ENCODE measurements at places on chromosomes 12 and 14.

GRCh38 chr14:25150934-25151790, 101.2 kb upstream of the STXBP6 start:
- peak; percentile 65 for DNase-seq

DNA sequence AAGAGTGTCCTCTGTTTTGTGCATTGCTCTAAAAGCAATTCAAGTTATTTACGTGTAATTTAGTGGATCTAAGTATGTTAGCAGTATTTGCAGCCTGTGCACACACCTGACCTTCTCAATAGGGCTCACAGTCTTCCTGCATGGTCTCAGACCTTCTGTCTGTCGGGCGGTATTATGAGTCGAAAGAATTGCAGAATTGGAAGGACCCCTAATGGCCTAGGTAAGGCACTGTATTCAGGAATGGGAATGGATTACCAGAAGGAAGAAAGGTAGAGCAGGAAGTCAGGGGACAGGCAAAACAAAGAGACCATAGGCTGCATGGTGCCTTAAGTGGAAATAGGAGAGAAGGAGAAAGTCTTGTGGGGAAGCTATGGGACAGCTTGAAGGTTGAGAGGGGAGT, 341.6 kb downstream of the VRK1 start:
- no peak for DNase-seq

DNA sequence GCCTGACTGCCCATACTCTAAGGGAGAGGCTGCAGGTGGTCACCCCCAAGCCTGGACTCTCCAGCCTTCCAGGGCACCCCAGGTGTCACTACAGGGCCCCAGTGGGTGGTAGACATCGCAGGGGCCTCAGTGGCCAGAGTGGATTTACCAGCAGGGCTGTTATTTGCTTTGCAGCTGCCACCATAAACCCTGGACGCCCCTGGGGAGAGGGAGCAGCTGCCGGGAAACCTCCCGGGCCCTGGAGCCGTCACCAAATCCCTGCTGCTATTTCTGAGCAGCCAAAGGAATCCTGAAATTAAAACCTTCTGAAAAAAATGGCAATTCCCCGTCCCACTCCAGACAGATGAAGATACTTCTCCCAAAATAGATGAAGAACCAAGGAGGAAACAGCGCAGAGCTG, 13.9 kb downstream of the TMEM119 start:
- DNase-seq = peak; percentile 80

DNA sequence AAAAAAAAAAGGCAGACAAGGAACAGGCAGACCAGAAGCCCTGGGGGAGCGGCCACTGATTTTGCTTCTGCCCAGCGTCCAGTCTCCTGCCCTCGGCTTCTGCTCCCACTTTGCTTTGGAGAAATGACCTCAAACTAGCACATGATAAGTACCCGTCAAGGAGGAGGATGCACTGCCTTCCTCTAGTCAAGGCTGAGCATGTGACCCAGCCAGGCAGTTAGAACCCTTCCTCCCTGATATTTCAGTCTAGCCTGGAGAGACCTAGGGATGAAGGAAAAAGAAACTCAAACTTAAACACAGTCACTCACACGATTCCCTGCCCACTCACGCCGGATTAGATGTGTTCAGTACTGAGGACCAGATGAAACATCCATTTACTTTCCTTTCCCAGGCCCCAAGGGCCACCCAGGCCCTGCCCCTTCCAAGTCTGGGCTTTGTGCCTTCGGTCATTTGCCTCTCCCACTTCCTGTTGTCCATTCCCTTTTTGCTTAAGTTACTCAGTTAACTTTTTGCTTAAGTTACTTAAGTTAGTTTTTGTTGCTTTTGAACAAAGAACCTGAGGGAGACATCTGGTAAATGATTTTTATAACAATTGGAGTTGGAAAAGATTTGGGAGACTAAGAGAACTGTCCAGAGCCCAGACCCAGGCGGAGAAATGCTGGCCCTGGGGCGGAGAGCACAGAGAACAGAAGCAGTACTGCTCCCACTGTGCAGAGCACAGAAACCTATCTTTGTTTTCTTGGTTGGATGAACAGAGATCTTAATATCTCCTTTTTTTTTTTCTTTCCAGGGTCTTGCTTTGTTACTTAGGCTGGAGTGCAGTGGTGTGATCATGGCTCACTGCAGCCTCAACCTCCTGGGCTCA, 23.0 kb upstream of the TTC7B start:
- no peak for DNase-seq

DNA sequence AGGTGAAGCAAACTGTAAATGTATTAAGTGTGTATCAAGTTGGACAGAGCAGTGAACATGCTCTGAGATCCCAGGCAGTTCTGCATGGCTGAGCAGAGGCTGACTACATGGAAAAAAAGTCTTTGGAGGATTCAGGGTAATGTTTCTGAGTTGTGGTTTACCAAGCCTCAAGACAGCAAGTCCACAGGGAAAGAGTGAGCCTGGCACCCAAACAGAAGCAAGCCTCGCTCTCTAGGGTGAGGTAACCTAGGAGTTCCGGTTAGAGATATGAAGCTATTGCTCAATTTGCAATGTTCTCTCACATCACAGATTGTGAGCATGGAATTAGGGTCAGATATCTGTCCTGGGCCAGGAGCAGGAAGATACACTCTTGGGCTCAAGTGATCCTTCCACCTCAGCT, 158.6 kb downstream of the MON2 start:
- no peak for DNase-seq

- no peak for DNase-seq
Observed at GRCh38 chr12:104495786-104496185, 39.0 kb downstream of the CHST11 start.

DNA sequence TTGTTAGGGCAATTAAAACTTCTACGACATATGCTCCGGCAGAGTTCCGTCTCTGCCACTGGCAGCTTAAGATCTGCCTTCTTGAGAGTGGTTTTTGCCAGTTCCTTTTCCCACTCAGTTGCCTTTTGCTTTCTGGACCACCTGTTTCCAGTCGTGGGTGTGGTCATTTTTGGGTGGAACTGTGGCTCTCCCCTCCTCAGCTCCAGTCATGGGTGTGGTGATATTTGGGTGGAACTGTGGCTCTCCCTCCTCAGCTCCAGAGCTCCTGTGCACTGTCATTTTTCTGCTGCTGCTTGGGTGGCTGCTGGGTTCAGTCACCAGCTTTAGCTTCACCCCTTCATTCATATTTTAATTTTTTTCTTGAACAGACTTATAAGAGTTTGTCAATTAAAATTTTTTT, 25.3 kb downstream of the WDR20 start:
- no peak for DNase-seq

GRCh38 chr12:52204095-52204930, 12.5 kb upstream of the KRT80 start:
- DNase-seq = peak; percentile 28

DNA sequence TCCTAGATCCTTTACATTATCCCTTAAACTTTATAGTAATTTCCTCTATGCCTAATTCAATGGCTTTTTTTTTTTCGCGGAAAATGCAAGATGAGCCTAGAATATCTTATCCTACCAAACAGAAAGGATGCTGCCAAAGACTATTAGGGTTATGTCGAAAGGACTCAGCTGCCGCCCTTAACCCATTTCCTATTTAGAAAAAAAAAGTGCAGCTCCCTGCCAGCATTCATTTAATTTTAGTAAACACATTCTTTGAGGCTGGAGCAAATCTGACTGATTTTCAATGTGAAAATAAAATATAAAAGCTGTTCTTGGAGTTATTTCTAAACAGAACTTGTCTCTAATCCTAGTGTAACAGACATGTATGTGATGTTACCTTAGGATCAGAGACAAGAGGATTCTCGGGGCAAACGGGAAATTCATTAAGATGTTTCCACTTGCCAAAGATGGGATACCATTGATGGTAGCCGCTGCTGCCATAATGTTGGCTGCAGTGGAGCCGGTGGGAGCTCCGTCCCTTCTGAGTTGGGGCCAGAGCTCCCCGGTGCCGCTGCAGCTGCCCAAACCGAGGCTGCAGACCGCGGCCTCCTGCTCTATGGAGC, 8.2 kb upstream of the A2M start:
- DNase-seq = no peak

DNA sequence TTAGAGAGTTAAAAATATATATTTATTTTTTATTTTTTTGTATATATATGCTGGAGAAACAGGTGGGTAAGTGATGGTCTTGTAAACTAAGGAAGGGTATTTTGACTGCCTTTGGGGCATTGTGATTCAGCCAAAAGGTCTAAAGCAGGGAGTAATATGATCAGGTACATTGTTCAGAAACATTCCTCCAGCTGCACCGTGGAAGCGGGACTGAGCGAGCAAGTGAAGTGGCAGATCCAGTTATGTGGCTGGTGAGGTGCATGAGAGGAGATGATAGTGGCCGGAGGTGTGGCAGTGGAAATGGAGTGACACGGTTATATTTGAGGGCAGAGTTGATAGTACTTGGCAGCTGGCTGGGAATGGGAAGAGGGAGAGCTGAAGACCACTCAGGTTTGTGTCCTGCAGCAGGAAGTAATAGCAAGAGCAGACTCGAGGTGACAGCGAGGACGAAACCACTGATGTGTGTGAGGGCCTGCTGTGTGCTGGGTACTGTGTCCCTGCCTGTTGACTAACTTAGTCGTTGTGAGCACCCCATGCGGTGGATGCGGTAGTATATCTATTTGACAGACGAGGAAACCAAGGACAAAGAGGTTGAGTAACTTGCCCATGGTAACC, 39.2 kb downstream of the EID3 start:
- DNase-seq = no peak

DNA sequence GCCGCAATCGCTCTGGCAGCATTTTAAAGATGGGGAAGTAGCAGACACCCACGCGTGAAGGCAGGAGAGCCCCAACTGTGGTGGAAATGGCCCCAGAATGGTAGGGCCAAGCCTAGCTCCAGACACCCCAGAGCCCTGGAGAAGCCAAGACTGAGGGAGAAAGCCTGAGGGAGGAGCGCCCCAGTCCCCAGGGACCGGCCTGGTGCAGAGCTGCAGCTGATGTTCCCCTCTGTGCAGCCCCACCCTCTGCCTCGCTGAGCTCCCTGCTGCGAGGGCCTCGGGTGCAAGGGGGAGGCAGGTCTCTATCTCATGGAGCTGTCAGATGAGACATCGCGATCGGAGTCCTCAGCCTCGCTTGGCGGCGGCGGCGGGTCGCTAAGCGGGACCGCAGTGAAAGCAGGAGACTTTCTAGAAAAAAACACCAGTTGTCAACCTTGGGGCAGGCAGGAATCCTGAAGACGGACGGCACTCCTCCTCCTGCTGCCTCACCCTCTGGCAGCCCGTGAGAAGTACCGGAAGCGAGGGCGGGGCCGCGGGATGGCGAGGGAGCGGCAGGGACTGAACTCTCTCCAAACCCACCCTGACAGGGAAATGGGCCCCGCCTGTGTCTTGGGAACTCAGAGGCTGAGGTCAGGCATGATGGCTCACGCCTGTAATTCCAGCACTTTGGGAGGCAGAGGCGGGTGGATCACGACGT, 6.0 kb downstream of the GAPDH start:
- DNase-seq = peak; percentile 71

GRCh38 chr14:103576371-103577024, 13.7 kb downstream of the COA8 start:
- DNase-seq = peak; percentile 83
